Ascending aorta (tissue), 2 donors: ENCODE measurements at places on chromosomes 5 and 9. TPM values are rescaled to one million over a fixed set of nuclear protein-coding genes. Genes with fewer than 3 reads are reported as not detected.

Gene RNF183
- not detected for total RNA-seq

Gene SOHLH1
- total RNA-seq = not detected

Gene MAMDC4
- total RNA-seq = 5.0 TPM

Gene SPINK7
- not detected for total RNA-seq

Gene FBXO4
- total RNA-seq = 0.64 TPM

Gene SLC22A4
- 18.1 TPM for total RNA-seq
